Mammary epithelial cell (primary cell): ENCODE measurements at places on chromosomes 12 and 14. TPM values are rescaled to one million over a fixed set of nuclear protein-coding genes. Genes with fewer than 3 reads are reported as not detected.
A peak's percentile ranks its signal among the peaks of the same experiment; 100 is the strongest.

GRCh38 chr12:132620899-132621656 is 2.5 kb downstream of the P2RX2 start:
- DNase-seq: no peak

- no peak for DNase-seq
Observed at GRCh38 chr14:23365036-23365731, at the start of gene EFS. EFS (minus strand) TSS chr14:23365172; CDS start chr14:23365025, 147 bp downstream.

DNA sequence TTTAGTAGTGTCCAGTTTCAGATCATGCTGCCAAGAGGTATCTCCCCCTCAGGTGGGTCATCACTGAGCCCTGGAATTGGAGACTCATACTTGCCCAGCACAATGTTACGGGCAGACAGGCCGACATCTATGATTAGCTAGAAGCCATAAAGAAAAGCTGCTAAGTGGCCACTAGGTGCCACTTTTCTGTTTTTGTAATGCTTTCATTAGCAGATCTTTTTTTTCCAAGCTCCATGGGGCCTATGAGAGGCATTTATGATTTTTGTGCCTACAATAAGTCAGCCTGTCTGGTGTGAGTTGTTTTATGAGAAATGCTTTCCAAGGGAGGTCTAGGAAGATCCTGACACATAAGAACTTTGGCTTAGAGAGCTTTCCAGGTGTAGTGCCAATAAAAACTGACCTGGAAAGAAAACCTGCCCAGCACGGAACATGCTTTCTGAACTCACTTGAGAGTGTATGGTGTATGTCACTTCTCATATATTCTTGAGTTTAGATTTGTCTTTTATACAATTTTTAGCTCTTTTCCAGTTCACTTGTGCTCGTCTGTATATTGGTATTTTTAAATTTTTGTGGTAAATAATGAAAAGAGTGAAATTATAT is 21.8 kb upstream of the SMCO2 start:
- peak; percentile 38 for DNase-seq

DNA sequence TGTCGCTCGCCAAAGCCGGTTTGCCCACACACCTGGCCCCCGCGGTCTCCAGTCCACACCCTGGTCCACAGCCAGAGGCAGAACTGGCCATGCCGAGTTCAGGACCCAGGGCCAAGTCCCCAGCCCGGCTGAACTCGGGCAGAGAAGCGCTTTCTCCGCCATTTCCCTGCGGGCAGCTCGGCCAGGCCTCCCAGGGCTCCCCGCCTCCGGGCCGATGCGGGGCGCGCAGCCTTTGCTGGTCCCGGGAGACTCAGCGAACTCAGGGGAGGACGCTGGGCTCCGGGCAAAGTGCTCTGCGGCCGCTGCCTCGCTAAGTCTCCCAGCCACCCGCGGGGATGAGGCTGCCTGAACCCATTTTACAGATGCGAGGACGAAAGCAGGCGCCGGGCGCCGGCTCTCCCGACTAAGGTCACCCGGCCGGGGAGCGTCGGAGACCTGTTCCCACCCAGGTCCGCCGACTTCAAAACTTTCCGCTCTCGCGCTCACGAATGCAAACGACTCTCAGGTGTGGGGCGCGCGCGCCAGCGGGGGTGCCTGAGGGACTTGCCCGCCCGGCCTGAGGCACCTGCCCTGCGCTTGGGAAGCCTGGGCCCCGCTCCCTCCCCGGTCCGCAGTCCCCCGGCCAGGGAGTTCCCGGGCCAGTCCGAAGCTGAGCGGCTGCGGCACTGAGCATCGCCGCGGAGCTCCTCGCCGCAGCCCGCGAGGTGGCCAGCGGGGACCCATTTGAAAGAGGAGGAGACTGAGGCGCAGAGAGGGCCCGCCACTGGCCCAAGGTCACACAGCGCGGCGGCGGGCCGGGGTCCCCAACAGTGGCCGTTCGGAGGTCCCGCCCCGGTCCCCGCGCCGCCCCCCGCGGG is 627 bp downstream of the TESC start:
- DNase-seq: no peak

ST8SIA1 gene
- total RNA-seq: 0.87 and 1.1 TPM in 2 replicates

MRPL52 gene
- total RNA-seq: 126 and 196 TPM in 2 replicates
